ENCODE measurements at places on chromosomes 1 and 21.
A peak's percentile ranks its signal among the peaks of the same experiment; 100 is the strongest.

DNA sequence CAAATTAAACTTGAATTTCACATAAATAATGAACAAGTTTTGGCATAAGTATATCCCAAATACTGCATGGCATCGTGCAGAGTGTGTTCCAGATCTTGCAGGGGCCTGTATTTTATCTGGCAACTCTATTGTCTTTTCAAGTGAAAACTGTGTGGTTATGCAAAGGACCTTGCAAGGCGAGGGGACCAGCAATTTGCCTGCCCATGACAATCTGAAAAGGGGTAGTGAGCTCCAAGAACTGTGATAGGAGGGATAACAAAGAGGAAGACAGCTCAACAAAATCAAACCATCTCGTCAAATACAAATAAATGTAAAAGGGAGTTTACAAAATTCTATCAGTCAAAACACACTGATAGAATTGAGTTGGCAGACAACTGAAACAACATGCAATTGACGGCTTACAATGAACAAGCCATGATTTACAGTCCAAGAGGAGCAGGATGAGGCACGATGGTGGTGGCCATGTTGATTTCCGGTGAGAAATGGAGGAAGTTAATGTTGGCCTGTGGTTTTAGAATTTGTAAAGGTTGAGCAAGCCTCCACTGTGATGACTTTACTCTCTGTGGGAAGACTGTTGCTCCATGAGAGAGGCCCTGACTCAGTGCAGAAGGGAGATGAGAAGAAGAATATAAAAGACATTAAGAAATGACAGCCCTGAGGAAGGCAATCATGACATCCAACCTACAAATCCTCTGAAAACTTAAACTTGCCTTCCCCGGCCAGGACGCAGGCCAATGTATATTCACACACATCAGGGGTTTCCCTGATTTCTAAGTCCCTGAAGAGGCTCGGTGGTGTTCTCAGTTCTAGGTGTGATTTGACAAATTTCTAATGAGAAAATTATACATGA is 132.2 kb downstream of the ADSS2 start:
- no peak overlapping the region for H3K27ac ChIP-seq
- H3K4me3 ChIP-seq: no peak overlapping the region
- H3K4me1 ChIP-seq: peaks cover 26% of the 10 kb centered on the region
- DNase-seq: no peak
- no peaks in the 10 kb centered on the region for H3K27me3 ChIP-seq
- no peaks in the 10 kb centered on the region for H3K36me3 ChIP-seq

GRCh38 chr21:46009951-46010705 is 28.6 kb downstream of the COL6A1 start:
- H3K27me3 ChIP-seq: no peaks in the 10 kb centered on the region
- H3K27ac ChIP-seq: no peak overlapping the region
- no peaks in the 10 kb centered on the region for H3K36me3 ChIP-seq
- no peaks in the 10 kb centered on the region for H3K4me1 ChIP-seq
- H3K4me3 ChIP-seq: no peak overlapping the region

- DNase-seq: no peak
- no peak overlapping the region for H3K27ac ChIP-seq
- H3K27me3 ChIP-seq: peaks cover 29% of the 10 kb centered on the region
- no peaks in the 10 kb centered on the region for H3K36me3 ChIP-seq
- no peaks in the 10 kb centered on the region for H3K4me1 ChIP-seq
Measured at GRCh38 chr1:203054184-203054583, 27.9 kb downstream of the PPFIA4 start.

GRCh38 chr1:174964261-174964971 is 35.3 kb upstream of the CACYBP start:
- no peak overlapping the region for H3K4me3 ChIP-seq
- peak overlapping the region; percentile 83 for H3K27ac ChIP-seq
- no peaks in the 10 kb centered on the region for H3K36me3 ChIP-seq
- peak; percentile 97 for DNase-seq
- H3K27me3 ChIP-seq: no peaks in the 10 kb centered on the region

GRCh38 chr1:44828003-44828651 is 14.9 kb downstream of the PTCH2 start:
- H3K27me3 ChIP-seq: no peaks in the 10 kb centered on the region
- H3K27ac ChIP-seq: no peak overlapping the region
- H3K36me3 ChIP-seq: no peaks in the 10 kb centered on the region
- no peak overlapping the region for H3K4me3 ChIP-seq

GRCh38 chr21:32916522-32917099 is 109.1 kb upstream of the OLIG2 start:
- DNase-seq: no peak
- no peak overlapping the region for H3K4me3 ChIP-seq
- no peaks in the 10 kb centered on the region for H3K36me3 ChIP-seq
- H3K27me3 ChIP-seq: peaks cover 5% of the 10 kb centered on the region
- H3K4me1 ChIP-seq: no peaks in the 10 kb centered on the region

DNA sequence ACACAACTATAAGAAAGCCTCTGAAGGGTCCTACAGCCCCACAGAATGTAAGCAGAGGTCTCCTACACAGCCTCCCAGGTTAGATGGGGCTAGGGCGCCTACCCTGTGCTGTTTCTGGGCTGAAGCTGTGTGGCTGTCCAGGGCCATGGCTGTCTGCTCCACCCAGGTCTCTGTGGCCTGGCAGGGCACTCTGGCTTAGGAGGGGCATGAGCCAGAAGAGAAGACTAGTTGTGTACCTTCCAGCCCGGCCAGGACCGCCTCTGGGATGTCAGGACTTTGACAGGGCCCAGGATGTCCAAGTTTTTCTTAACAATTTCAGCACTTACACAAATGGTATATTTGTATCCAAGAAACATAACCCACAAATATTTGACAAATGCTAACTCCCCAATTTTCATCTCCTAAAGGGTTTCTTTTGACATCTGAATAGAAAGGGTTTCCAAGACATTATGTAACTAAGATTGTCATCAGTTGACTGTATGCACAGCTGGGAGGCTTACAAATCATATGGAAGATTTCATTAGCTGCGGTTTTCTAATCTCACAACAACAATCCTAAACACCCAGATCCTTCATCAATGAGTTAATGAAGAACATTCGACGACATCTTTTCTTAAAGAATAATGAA is 80.5 kb downstream of the HSF2BP start:
- no peaks in the 10 kb centered on the region for H3K27me3 ChIP-seq
- H3K4me3 ChIP-seq: no peak overlapping the region
- DNase-seq: no peak
- H3K4me1 ChIP-seq: no peaks in the 10 kb centered on the region
- H3K27ac ChIP-seq: no peak overlapping the region

GRCh38 chr21:14259747-14260146 is 43.8 kb downstream of the RBM11 start:
- no peak overlapping the region for H3K4me3 ChIP-seq
- H3K4me1 ChIP-seq: no peaks in the 10 kb centered on the region
- no peaks in the 10 kb centered on the region for H3K27me3 ChIP-seq
- no peak overlapping the region for H3K27ac ChIP-seq

DNA sequence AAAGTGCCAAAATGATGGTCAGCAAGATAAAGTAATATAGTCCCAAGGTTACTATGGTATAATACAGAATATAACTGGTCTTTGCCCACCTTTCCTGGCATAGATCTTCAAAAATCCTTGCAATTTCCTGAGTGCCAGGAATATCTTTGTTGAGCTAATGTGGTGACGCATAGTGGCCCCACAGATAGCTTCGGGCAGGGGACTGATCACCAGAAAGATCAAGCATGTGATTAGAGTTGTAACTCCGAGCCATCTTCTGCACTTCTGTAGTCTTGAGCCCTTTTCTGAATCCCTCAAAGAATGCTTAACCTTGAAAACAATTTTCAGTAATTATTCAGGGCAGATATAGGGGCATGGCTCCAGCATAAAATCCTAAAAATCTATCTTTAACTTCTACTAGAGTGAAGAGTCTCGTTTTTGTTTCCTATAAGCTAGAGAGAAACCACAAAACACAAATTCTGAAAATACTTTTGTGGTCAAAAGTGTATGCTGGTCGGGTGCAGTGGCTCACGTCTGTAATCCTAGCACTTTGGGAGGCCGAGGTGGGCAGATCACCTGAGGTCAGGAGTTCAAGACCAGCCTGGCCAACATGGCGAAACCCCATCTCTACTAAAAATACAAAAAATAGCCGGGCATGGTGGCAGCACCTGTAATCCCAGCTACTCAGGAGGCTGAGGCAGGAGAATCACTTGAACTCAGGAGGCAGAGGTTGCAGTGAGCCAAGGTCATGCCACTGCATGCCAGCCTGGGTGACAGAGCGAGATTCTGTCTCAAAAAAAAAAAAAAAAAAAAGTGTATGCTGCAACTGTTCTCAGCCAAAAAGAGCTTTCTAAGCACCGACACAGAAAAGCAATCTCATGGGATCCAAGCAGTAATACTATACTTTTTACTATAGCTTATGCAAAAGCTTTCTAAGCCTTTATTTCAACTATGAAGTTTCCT is 62.8 kb downstream of the NVL start:
- H3K4me3 ChIP-seq: no peak overlapping the region
- DNase-seq: peak; percentile 24
- H3K27me3 ChIP-seq: no peaks in the 10 kb centered on the region
- no peaks in the 10 kb centered on the region for H3K4me1 ChIP-seq
- H3K36me3 ChIP-seq: no peaks in the 10 kb centered on the region

GRCh38 chr1:221824909-221825308 is 83.0 kb upstream of the DUSP10 start:
- peaks cover 38% of the 10 kb centered on the region for H3K4me1 ChIP-seq
- H3K27ac ChIP-seq: no peak overlapping the region
- H3K4me3 ChIP-seq: no peak overlapping the region
- no peaks in the 10 kb centered on the region for H3K27me3 ChIP-seq
- no peaks in the 10 kb centered on the region for H3K36me3 ChIP-seq

- no peaks in the 10 kb centered on the region for H3K4me1 ChIP-seq
- no peak overlapping the region for H3K27ac ChIP-seq
- H3K27me3 ChIP-seq: no peaks in the 10 kb centered on the region
- H3K36me3 ChIP-seq: no peaks in the 10 kb centered on the region
- no peak overlapping the region for H3K4me3 ChIP-seq
- no peak for DNase-seq
Measured at GRCh38 chr1:69426401-69426800, 141.3 kb upstream of the LRRC7 start.

DNA sequence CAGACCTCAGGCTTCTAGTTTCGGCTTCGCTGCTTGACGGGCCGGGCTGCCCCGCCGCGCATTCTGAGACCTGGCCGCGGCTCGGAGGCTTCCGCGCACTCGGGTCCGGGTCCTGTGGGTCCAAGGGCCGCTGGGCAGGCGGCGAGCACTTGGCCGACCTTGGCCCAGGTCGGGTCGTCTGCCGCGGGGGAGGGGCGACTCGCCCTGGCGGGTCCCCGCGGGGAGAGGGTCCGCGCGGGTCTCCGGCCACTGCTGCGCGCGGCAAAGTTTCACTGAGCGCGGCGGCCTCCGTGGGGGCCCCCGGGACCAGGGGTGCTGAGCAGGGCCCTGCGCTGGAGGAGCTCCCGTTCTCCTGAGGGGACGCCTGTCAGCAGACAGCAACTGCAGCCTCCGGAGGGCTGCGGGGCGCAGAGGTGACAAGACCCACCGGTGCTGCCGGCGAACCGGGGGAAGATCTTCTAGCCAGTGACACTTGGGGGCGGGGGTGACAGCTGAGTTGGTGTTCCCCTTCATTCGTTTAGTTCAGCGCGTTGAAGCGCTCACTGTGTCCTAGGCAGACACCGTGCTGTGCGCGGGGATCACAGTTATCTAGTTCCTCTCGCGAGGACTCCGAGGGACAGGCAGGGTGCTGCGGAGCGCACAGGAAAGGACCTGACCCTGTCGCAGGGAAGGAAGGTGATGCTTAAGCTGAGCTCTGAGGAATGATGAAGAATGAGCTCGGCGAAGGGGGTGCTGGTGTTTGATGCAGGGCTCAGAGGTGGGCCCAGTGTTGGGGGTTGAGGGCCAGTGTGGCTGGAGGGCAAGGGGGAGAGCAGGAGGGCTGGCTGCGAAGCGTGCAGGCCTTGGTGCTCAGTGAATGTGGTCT is 725 bp downstream of the MTFR1L start:
- DNase-seq: peak; percentile 54
- H3K4me3 ChIP-seq: peak overlapping the region; percentile 83
- H3K27ac ChIP-seq: peak overlapping the region; percentile 69
- no peaks in the 10 kb centered on the region for H3K27me3 ChIP-seq

DNA sequence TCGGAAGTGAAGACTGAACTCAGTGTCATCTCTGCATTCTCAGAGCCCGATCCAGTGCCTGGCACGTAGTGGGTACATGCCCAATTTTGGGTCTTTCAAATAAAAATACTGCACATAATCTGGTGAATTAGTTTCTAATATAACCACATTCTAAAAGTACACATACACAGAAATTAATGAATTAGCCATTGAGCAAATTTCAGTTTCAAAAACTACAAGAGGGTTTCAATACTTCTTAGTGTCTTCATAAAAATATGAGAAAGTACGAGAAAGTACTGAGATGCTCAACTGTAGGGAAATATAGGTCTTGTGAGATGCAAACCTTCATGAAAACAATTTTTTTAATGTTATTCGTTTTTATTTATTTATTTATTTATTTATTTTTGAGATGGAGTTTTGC is 86.9 kb downstream of the SMYD2 start:
- H3K36me3 ChIP-seq: no peaks in the 10 kb centered on the region
- no peak for DNase-seq
- H3K4me1 ChIP-seq: no peaks in the 10 kb centered on the region
- no peak overlapping the region for H3K4me3 ChIP-seq
- no peak overlapping the region for H3K27ac ChIP-seq

GRCh38 chr1:241997401-241997998 is 1.4 kb downstream of the MAP1LC3C start:
- H3K27ac ChIP-seq: no peak overlapping the region
- H3K27me3 ChIP-seq: no peaks in the 10 kb centered on the region
- H3K4me3 ChIP-seq: no peak overlapping the region
- H3K36me3 ChIP-seq: no peaks in the 10 kb centered on the region

- no peaks in the 10 kb centered on the region for H3K36me3 ChIP-seq
- H3K4me3 ChIP-seq: no peak overlapping the region
- no peak for DNase-seq
- no peak overlapping the region for H3K27ac ChIP-seq
Measured at GRCh38 chr1:226627050-226627755, 78.6 kb downstream of the STUM start.

- peaks cover 6% of the 10 kb centered on the region for H3K4me1 ChIP-seq
- no peaks in the 10 kb centered on the region for H3K27me3 ChIP-seq
- no peak overlapping the region for H3K27ac ChIP-seq
- no peaks in the 10 kb centered on the region for H3K36me3 ChIP-seq
Measured at GRCh38 chr1:244118109-244118761, 67.2 kb downstream of the ZBTB18 start.

GRCh38 chr1:62307895-62308492 is 11.2 kb downstream of the KANK4 start:
- peaks cover 62% of the 10 kb centered on the region for H3K4me1 ChIP-seq
- peak; percentile 89 for DNase-seq
- no peaks in the 10 kb centered on the region for H3K36me3 ChIP-seq
- no peaks in the 10 kb centered on the region for H3K27me3 ChIP-seq
- H3K27ac ChIP-seq: peak overlapping the region; percentile 73

All from PC-9 (cell line).